ENCODE measurements at places on chromosomes 12 and 14.
A peak's percentile ranks its signal among the peaks of the same experiment; 100 is the strongest.

GRCh38 chr12:47102406-47102805 is 22.6 kb upstream of the AMIGO2 start:
- no peak for DNase-seq

GRCh38 chr14:85087201-85087600 is 442.7 kb upstream of the FLRT2 start:
- DNase-seq = peak; percentile 20

DNA sequence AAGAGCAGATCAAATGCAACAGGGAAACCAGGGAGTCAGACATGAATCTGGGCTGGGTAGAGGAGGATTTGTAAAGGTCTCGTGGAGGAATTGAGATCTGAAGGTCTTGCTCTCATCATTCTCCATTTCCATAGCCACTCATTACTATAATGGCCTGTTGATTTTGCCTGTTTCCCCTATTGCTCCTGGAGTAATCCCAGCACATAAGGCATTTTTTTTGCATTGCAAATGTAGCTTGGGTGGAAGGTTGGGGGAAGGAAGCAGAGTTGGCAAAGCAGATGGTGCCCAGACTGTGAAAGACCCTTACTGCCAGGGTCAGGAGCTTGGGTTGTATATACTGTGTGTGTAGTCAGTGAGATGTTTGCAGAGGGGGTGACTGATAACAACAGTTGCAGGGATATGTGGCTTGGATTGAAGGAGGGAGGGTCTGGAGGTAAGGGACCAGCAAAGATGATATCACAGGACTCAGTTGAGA is 116.0 kb downstream of the TTC6 start:
- no peak for DNase-seq

- DNase-seq = no peak
These were observed 53.2 kb downstream of the RPAP3 start for GRCh38 chr12:47652521-47653234.

DNA sequence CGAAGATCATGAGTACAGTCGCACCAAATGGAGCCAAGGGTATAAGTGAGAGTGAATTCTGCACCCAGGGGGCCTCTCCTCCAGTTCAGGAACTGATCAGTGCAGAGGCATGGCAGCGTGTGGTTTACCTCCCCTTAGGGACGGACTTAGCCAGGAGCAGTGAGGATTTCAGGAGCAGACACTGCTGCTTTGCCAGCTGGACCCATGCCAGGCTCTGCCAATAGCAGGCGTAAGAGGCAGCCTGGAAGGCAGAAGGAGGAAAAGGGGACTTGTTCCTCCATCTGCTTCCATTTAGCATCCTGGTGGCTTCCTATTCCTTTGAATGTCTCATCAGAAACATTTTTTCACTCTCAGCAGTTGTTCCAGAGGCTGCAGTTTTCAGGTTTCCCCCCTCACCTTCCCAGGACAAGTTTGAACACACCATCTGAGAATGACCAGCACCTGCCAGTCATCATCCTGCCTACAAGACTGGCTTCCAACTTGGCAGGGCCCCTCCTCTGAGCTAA is 137.0 kb upstream of the LMNTD1 start:
- DNase-seq = peak; percentile 65

Measured in AG10803 (cell line).